ENCODE measurements at places on chromosomes 2 and 18.

DNA sequence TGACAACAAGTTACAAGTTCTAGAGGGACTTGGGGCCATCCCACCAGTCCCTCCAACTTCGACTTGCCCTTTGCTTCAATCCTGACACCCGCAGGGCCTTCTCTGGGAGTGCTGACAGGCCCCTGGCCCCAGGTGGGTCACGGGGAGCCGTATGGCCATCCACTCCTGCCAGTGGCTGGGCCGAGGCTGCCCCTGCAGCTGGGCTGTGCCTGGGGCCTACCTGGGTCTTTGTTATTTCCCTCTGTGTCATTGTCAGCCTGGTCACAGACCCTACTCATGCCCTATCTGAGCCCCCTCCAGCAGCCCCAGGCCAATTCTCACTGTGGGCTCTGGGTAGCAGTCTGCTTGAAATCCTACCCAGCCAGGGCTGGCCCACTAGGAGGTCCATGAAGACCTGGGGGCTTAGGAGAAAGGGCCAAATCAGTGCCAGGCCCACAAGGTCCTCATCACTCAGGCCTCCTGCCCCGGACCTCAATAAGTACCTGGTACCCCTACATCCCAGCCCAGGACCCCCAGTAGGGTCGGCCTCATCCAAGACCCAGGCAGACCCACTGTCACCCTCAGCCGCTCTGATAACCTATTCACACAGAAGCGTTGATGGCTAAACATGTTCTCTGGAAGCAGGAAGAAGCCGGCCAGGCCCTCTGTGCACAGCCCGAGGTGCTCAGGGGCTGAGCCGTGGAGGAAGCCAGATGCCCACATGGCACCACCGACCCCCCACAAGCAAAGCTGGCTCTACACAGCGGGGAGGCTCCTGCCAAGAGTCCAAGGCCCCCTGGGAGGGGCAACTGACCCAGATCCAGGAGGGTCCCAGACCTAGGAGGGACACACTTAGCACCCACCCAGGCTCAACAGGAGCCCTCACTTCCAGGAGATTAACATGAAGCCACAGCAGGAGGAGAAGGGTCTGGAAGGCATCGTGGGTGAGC is 57.7 kb downstream of the BIN1 start:
- peak; percentile 40 for DNase-seq

DNA sequence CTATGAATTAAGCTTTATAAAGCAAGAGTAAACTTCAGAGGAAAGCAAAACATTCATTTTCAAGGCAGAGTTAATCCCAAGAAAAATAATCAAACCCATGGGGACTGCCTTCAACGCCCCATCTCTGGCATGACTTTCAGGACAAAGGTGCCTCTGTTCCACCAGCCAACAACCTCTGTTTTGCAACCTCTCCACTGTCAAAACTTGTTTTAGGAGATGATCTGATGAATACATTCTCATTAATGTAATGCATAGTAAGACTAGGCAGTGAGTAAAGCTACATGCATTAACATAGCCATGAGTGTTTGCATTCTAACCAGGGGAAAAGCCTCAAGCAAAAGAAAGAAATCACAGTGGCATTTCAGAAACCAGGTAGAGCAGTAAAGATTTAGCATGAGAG is 357.0 kb downstream of the FBXO15 start:
- DNase-seq: no peak

DNA sequence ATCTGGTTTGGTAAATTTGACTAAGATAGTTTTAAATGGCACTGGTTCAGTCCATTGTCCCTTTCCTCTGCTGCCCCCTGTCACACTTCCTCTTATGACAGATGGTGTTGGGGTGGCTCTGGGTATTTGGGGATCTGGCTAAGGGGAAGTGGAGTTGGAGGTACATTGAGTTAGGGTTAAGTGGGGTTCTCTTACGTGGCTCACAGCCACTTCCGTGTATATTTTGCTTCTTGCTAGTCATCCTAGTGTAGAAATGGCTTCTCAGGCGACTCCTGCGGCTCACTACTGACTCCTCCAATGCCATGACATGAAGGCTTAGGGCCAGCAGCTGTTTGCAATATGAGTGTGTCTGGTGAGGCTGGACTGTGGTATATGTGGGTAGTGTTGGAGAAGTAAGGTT is 187.0 kb downstream of the HAUS1 start:
- DNase-seq: no peak

- DNase-seq: no peak
These were observed 18.1 kb upstream of the CYP26B1 start for GRCh38 chr2:72165792-72166191.

DNA sequence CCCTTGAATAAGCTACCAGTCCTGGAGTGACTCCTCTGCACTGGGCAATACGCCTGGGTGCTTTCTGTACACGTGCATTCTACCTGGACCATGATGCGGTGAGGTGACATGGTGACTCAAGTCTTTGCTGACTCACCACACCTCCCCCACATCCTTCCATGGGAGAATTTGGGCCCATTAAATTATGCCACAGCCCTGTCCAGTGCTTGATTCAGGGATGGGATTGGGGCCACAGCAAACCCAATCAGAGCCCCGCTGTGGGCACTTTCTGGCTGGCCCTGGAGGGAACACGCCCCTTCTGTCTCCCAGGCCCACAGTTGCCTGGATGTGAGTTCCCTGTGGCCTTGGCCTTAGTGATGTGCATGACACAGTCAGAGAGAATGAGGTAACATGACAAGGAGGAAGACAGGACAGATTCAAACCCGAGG is 86.9 kb downstream of the LRRC30 start:
- DNase-seq: no peak

GRCh38 chr2:164620873-164621763 is at the start of gene GRB14:
GRB14 (minus strand) TSS chr2:164621482; CDS start chr2:164621309, 173 bp downstream.
- DNase-seq: peak; percentile 41

- DNase-seq: no peak
These were observed 32.3 kb downstream of the EMX1 start for GRCh38 chr2:72949642-72950041.

GRCh38 chr2:101125374-101125773 is 25.8 kb downstream of the TBC1D8 start:
- no peak for DNase-seq

GRCh38 chr2:2050446-2050845 is 280.6 kb downstream of the MYT1L start:
- DNase-seq: no peak

GRCh38 chr2:52416340-52416739 is 1351.3 kb upstream of the CHAC2 start:
- no peak for DNase-seq

DNA sequence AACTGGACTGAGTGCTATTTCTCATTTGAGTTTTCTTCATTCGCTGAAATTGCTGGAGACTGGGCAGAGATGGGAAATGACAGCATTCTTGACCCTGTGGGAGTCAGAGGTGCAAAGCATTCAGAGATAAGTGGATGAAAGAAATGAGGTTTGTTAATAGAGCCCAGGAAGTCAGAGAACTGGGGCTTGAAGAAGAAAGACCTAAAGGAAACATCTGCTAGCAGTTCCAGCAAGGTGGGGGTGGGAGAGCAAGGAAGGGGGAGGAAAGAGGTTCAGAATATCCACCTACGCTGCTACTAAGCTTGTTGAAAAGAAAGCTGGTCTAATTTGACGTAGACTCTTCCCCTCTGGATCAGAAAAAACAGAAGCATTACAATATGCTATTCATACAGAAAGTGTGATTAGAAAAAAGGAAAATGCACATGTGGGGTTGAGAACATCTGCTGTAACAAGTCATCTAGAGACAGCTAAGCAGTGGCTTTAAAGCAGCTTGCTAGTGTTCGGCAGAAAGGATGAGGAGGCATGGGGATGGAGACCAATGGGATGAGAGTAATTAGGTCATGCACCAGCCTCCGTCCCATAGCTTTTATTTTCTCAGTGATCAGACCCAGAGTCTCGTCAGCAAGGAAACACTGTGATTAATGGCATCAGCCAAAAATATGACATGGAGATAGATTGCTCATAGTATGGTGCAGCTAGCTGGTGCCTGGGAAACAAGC is 29.7 kb downstream of the NAB1 start:
- DNase-seq: no peak

DNA sequence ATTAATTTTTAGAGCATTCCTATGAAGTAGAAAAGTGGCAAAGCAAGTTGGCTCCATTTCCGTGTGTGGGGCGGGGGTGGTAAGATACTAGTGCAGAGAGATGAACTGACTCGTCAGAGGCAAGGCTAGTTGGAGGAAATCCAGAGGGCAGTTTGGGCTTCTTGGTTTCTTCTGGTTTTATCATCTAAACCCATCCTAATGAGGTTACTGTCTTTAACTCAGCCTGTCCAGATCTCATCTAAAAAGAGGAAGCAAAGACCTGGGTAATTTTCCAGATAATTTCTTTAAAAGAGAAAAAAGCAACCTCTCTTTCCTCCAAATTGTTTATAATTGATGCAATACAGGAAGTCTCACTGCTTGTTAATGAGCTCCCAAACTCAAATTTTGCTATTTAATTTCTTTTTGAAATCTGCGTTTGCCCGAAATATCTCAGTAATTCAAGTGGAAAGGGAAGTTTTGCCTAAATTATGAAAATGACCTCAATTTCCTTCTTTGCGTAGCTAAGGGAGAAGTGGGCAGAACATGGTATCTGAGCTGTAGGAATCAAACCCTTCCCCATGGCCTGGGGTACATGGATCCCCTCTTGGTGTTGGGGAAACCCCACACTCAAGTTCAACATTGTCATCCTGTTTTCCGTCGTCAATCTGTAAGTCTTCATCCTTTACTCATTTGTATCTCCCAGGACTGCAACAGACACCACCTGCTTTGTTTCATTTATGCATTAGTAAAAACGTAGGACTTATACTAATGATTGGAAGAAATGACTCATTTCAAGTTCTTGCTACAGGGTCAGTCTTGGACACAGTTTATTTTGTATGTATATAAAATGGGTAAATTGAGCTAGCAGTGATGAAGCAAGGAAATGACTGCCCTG is 89.1 kb upstream of the KLF7 start:
- DNase-seq: no peak

- DNase-seq: no peak
These were observed 295.4 kb upstream of the PIK3C3 start for GRCh38 chr18:41659438-41660130.

- peak; percentile 97 for DNase-seq
These were observed 60.3 kb downstream of the STEAP3 start for GRCh38 chr2:119283873-119284331.

DNA sequence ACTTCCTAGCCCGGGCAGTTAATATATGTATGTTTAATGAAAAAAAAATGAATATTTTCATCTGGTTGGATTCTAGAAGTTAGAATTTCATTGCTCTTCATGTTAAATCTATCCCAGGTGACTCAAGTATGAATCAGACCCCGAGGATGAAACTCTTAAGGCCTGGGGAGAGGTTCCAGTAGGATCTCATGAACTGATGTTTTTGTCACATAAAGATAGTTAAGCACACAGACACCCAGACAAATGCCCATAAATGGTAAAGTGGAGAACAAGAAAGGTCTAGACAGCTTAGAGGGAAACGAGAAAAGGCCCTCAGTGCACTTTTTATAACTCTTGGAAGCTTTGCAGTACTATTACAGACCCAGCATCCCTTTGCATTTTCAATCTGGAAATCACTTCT is 114.1 kb downstream of the RIF1 start:
- DNase-seq: no peak

DNA sequence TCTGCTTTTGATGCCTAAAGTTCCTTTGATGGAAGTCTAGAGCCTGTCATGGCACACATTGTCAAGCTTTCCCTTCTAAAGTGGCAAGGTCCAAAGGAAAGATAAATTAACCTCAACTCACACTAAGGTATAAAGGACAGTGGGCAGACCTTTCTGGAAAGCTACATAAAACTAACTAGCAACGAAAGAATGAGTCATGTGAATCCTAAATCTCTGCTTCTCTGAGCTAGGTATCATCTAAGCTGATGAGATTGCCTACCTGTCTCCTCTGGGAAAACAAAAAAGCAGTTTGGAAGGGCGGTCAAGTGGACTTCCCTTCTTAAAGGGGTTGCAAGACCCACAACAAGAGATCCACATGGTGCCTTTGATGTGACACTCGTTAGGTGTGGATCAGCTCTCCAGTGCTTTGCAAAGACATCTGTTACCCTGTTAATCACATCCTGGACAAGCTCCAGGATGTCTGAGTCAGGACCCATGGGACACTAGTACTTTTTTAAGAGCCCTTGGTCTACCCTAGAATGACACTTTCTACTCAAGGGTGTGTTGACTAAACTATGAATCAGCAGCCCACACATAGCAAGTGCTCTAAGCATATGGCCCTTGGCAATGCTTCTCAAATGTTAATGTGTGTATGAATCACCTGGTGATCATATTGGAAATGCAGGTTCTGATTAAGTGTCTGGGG is 173.5 kb downstream of the ALK start:
- DNase-seq: no peak

DNA sequence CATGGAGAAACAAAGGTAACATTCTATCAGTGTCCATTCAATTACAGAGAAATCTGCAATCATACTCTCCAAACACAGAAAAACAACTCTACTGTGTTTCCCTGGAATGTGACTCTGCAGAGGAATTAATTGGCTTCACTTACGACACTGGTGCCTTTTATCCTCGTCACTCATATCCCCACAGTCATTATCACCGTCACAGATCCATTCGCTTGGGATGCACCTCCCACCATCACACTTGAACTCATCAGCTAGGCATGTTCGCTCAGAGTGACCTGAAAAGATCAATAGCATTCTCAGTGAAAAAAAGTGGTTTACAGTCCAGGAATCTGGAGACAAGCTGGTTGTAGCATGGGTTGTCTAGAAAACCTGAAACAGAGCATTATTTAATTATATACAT is 124.3 kb downstream of the DHRS9 start:
- DNase-seq: no peak

DNA sequence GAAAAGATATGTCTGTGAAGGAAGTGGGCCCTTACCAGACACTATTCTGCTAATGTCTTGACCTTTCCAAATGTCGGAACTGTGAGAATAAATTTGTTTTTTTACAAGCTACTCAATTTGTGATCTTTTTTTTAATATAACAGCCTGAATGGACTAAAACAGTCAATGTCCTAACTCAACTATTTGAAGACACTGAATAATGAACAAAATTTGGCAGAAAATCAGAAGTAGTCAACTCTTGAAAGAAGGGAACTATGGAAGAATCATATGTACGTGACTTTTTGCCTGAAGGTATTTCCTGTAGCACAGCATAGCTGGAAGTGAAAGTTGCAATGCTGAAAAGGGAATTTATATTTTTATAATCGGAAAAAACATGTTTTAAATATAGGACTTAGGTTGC is 351.8 kb upstream of the TFPI start:
- no peak for DNase-seq

DNA sequence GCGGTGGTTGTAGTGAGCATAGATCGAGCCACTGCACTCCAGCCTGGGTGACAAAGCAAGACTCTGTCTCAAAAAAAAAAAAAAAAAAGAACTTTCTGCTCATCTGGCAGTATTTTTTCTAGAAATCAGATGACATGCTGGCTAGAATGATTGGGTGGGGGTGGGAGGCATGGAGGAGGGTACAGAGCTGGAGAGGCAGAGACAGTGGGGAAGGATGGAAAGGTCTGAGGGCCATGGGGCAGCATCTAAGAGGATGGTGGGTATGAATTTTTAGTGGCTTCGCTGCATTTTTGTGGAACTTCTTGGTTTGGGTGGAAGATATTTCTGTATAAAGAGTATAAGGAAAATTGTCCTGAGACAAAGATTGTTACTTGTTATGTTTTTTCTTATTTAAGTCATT is 23.3 kb downstream of the ARMC9 start:
- DNase-seq: no peak

All from breast epithelium (tissue), 4 donors.